ENCODE measurements at places on chromosomes 7 and 10.

DNA sequence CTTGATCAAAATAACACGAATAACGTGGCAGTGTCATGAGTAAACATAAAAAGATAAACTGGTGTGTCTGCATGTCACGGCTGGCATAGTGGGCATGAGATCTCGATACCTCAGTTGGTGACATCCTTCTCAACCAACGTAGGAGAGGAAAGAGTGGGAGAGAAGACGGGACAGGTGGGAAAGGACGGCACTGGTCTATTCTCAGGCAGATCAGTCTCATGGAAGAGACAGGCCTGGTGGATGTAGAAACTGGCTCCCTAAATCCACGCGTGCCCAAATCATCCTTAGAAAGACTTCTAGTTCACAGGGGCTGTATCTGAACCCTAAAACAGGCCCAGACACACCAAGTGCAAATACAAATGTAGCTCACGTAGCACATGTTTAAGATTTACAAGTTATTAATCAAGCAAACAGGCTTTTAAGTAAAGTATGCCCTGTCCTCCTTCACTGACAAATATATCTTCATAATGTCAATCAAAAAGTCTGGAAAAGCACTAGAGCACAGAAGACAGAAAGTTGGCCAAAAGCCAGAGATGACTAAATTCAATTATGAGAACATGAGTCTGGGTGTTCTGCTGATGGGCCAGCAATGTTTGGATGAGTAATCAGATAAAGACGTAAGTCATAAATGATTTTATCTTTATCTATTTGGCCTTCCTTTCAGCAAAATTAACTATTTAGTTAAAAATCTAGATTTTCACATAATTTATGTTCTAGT lies 56.3 kb downstream of the SFMBT2 start:
- no peak for DNase-seq

DNA sequence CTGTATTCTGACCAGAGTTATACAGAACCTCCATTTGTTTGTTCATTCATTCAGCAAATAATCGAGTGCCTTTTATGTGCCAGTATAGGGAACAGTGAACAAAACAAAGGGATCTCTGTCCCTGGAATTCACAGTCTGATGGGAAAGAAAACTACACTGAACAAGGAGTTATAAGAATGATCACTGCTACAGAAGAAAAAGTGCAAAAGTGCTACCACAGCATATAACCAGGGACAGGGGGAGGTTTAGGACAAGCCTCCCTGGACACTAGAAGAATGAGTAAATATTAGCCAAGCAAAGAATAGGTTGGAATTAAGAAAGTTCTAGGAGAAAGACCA lies 4.2 kb downstream of the CLDN12 start:
- DNase-seq = no peak

DNA sequence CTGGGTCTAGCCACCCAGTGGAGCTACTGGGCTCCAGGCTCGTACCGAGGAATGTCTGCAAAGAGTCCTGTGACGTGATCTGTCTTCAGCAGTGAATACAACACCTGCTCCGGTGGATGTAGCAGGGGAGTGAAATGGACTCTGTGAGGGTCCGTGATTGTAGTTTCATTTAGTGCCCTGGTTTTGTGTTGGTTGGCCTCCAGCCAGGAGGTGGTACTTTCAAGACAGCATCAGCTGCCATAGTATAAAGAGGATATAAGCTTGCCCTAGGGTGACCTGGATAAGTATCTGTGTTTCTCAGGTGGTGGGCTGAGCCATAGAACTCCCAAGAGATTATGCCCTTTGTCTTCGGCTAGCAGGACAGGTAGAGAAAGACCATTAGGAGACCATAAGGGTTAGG lies 24.6 kb upstream of the WNT2 start:
- DNase-seq = no peak

DNA sequence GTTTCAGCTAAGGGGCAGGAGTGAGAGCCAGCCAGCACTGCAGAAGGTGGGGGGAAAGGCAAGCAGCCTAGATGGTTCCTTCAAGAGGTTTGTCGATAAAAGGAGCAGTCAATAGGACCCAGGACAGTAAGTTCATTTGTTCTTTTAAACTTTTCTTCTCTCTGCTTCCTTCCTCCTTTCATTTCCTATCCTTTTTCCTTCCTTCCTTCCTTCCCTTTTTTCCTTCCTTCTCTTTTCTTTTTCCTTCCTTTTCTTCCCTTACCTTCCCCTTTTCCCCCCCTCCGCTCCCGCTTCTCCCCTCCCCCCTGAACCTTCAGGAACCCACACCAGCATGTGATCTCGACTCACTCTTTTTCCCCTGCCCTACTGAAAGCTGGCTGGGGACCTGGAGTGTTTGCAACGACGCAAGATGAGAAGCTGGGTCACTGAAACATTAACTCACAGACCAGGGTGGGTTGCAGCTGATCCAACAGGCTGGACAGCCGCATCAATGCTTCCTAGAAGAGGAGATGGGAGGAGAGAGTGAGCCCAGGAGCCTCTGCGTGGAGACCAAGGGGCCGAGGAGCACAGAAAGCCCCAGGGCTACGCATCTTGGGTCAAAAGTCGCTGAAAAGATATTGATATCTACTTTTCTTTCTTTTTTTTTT lies 103.4 kb upstream of the SDK1 start:
- DNase-seq = no peak

- DNase-seq = peak; percentile 37
These were observed 2.3 kb downstream of the IGF2BP3 start for GRCh38 chr7:23467806-23468525.

DNA sequence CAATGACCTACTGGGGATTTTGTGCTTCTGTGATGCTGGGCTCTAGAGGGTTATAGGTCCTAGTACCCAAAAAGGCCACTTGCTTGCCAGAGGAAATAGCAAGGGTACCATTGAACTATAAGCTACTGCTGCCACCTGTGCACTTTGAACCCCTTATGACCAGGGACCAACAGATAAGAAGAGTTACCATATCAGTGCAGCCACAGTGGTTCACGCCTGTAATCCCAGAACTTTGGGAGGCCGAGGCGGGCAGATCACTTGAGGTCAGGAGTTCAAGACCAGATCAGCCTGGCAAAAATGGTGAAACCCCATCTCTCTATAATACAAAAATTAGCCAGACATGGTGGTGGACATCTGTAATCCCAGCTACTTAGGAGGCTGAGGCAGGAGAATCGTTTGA lies 15.5 kb upstream of the CNOT4 start:
- no peak for DNase-seq

DNA sequence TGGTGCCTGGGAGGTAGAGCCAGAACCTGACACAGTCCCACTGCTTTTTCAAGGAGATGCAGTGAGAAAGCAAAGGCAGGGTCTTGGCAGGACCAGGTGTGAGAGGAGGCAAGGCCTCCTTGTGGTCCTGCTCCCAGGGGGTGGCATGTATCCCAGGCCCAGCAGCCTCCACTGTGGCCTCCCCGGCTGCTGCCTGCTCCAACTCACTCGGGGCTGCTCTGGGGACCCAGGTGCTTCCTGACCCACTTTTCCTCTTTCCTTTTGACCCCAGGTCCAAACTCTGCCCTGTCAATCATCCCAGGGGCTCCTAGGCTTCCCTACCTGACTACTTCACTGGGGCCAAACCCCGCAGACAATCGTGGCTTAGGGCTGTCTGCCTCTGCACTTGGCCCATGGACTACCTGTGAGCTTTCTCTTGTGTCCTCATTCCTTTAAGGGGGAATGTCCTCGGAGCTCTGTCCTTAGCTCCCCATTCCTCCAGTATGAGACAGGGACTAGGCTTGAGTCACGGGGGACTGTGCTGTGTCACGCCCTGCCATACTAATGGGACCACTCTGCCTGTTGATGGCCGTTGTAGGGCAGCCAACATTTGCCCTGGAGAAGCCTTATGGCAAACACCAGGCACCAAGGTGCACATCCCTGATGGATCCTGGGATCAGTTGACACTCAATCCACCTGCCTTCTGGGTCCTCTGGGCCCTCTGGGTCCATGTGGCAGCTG lies 1.1 kb upstream of the AEBP1 start:
- DNase-seq = no peak

DNA sequence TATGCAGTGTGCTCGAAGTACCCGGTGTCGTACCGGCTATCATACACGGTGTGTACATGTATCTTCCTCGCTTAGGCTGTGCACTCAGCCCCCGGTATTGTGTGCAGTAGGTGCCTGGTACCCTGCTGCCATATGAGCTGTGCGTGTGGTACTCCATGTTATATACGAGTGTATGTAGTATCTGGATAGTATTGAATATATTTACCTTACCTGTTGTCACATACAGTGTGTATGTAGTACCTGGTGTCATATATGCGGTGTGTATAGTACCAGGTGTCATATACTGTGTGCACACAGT lies 1.2 kb downstream of the ZMYND11 start:
- peak; percentile 33 for DNase-seq

DNA sequence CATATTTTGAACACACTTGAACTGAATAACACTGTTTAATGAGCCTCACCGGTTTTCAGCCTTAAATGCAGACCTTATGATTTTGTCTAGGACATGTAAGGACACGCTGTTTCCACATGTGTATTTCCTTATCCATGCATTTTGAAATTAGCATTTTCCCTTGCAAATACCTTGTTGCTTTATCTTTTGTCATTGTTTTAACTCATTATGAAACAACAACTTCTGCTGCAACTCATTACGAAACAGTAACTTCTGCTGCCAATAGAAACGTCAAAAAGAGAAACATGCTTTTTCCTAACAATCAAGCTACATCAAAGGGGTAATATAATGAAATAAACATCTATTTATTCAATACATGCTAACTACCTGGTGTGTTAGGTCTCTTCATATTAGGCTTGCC lies 322.0 kb downstream of the AGMO start:
- no peak for DNase-seq

GRCh38 chr7:19463581-19463980 lies 245.3 kb downstream of the POLR1F start:
- DNase-seq = no peak

- no peak for DNase-seq
These were observed 4.5 kb upstream of the TRIM24 start for GRCh38 chr7:138455609-138456008.

GRCh38 chr10:114304571-114305421 lies 65.7 kb downstream of the VWA2 start:
- peak; percentile 51 for DNase-seq

DNA sequence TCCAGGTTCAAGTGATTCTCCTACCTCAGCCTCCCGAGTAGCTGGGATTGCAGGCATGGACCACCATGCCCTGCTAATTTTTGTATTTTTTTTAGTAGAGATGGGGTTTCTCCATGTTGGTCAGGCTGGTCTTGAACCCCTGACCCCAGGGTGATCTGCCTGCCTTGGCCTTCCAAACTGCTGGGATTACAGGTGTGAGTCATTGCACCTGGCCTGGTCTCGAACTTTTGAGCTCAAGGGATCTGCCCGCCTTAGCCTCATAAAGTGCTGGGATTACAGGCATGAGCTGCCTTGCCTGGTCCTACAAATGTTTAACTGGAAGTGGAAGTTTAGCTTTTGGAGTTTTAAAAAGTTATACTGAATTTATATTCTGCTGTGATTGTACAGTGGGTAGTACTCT lies 2.8 kb downstream of the MLLT10 start:
- DNase-seq = no peak

DNA sequence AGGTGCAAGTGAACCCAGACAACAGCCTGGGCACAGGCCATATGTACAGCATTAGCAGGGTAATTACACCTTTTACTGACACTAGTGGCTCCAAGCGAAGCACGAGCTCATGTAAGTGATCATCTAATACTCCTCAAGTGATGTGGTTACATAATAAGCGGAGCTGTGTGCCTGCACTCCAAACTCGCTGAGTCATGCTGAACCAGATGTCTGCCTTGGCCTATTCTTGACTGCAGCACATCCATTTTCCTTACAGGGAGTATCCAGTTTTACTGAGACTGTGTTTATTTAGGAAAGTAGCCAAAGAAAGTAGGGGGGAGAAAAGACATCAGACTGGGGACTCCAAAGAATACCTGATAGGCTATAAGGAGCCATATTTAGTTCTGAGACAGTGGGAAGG lies 90.1 kb downstream of the GRM3 start:
- DNase-seq = no peak

DNA sequence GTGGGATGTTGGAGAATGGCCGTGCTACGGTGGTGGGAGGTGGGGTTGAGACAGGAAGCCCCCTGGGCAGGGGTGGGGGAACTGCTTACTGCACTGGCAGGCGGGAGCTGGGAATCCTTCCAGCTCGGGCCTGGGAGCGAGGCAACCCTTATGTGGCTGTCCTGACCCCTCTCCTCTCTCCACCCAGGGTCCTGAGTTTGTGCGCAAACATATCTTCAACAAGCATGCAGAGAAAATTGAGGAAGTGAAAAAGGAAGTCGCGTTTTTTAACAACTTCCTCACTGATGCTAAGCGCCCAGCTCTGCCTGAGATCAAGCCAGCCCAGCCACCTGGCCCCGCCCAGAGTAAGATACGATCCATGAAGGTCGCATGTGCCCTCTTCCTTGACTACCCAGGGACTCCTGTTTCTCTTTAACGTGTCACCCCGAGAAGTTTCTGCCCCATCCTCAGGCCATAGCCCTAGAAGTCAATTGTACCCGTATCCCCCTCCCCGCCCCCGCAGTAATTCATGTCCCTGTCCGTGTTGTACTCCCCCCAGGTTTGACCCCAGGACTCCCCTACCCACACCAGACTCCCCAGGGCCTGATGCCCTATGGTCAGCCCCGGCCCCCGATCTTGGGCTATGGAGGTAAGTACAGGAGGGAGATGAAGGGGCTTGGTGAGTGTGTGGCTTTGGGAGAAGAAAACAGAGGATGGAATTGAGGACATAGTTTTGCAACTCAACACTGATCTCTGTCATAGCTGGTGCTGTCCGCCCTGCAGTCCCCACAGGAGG lies 1.8 kb downstream of the UFSP1 start:
- DNase-seq = no peak

DNA sequence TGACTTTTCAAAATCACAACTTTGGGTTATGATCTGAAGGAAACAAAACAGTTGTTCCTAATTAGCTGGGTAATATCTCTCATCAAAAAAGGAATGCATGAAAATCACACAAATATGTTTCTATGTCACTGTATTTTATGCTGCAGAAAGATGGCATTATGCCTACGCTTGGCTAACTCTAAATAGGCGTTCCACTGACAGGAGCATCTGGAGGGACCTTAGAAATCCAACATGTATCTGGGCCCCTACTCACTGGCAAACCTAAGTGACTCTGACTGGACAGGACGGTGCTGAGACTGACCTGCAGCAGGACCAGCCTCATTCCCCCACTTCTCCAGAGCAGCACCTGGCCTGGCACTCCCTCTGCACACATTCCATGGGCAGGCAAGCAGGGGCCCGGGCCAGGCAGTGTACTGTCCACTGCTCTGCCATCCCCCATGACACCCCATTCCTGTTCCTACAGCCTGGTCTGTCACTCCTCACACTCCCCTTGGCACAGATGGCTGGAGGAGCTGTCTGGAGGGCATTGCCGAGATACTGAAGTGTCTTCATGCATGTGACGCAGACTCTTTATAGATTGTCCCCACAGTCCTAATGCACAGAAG lies 2.6 kb upstream of the MYL7 start:
- DNase-seq = no peak

GRCh38 chr7:37068902-37069301 lies 344.6 kb upstream of the AOAH start:
- no peak for DNase-seq

All from NCI-H1105 treated with DMSO at 0.1 percent for 48 hours (cell line).